Activated T-cell treated with anti-CD3 and anti-CD28 coated beads, Interleukin-2, amount 50 U/mL, for 72 hours (primary cell): ENCODE measurements at places on chromosomes 2 and 18. TPM values are rescaled to one million over a fixed set of nuclear protein-coding genes. Genes with fewer than 3 reads are reported as not detected.

- DNase-seq = no peak
- H3K36me3 ChIP-seq = no peaks in the 10 kb centered on the region
- no peak overlapping the region for H3K27ac ChIP-seq
- peaks cover 16% of the 10 kb centered on the region for H3K27me3 ChIP-seq
- no peaks in the 10 kb centered on the region for H3K4me1 ChIP-seq
- no peak overlapping the region for H3K4me3 ChIP-seq
Observed at GRCh38 chr2:121038891-121039616, 245.9 kb downstream of the TFCP2L1 start.

GRCh38 chr2:79996709-79997108, 307.8 kb downstream of the LRRTM1 start:
- DNase-seq = no peak
- H3K27me3 ChIP-seq = peaks cover 6% of the 10 kb centered on the region
- H3K4me3 ChIP-seq = no peak overlapping the region

DNA sequence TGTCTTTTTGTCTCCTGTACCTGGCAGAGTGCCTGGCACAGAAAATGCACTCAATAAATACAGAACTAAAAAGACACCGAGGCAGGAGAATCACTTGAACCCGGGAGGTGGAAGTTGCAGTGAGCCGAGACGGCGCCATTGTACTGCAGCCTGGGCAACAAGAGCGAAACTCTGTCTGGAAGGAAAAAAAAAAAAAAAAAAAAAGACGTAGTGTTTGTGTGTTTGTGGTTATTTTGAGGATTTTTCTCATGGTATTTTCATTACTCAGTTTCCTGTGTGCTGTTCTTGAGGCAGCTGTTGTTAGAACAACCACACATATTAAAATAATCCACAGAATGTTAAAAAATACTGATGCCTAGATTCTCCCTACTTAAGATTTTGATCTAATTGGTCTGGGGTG, 519.2 kb upstream of the SPHKAP start:
- DNase-seq = no peak
- H3K36me3 ChIP-seq = no peaks in the 10 kb centered on the region
- H3K4me3 ChIP-seq = no peak overlapping the region
- no peaks in the 10 kb centered on the region for H3K4me1 ChIP-seq
- no peak overlapping the region for H3K27ac ChIP-seq

DNA sequence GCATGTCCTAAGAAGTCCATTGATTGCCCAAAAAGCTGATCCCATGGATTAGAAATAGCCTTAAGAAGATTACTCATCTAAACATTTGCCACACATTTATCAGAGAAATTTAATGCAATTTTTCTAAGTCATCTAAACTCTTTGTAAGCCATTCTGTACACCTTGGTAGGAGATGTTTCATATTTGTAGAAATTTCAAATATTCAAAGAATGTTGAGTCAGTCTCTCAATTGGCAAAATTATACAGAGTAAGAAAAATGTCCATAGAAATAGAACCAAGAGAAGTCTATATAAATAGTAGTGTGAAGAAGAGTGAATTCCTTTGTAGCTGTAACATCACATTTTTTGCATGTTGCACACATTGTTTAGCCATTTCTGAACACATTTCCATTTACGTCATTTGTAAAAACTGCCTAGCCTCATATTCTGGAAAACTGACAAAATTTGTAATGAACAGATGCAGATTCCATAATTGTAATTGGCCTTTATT, 128.6 kb downstream of the MSTN start:
- H3K27me3 ChIP-seq = no peaks in the 10 kb centered on the region
- no peak overlapping the region for H3K4me3 ChIP-seq
- H3K27ac ChIP-seq = no peak overlapping the region
- H3K4me1 ChIP-seq = no peaks in the 10 kb centered on the region

DNA sequence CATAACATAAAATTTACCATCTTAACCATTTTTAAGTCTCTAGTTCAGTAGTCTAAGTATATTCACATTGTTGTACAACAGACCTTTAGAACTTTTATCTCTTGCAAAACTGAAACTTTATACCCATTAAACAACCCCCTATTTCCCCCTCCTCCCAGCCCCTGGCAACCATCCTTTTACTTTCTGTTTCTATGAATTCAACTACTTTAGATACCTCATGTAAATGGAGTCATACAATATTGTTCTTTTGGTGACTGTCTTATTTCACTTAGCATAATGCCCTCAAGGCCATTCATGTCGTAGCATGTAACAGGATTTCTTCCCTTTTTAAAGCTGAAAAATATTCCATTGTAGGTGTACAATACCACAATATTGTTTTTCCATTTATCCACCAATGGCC, 129.8 kb downstream of the PDE11A start:
- H3K36me3 ChIP-seq = no peaks in the 10 kb centered on the region
- no peaks in the 10 kb centered on the region for H3K4me1 ChIP-seq
- H3K27ac ChIP-seq = no peak overlapping the region

DNA sequence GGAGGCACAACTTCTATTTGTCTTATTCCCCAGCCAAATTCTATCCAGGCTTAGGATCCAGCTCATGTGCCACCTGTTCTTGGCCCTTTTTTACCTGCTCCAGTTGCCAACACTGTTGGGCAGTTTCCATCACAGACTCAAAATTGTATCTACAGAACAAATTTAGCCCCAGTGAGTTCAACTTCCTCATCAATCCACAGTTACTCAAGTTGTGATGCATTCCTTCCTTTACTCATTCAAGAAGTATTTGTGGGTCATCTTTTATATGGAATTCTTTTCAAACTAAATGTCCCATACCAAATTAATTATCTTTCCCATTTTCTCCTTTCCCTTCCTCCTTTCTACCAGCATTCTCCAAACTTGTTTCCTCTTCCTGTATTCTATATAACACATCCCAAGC, 12.7 kb upstream of the DDX18 start:
- H3K27ac ChIP-seq = no peak overlapping the region
- H3K36me3 ChIP-seq = peaks cover 2% of the 10 kb centered on the region
- no peak for DNase-seq
- H3K27me3 ChIP-seq = peaks cover 23% of the 10 kb centered on the region

- no peak overlapping the region for H3K4me3 ChIP-seq
- no peak overlapping the region for H3K27ac ChIP-seq
- no peaks in the 10 kb centered on the region for H3K27me3 ChIP-seq
- H3K4me1 ChIP-seq = peaks cover 7% of the 10 kb centered on the region
- DNase-seq = no peak
Observed at GRCh38 chr2:208360259-208361076, 46.1 kb upstream of the PTH2R start.

The DCDC2C gene
- total RNA-seq = not detected

The IGFBP5 gene
- total RNA-seq = not detected
